Pancreas (tissue), 10 donors: ENCODE measurements at places on chromosomes 16 and 17.

GRCh38 chr16:78325468-78326352, 226.3 kb downstream of the WWOX start:
- no peak for DNase-seq
- H3K4me3 ChIP-seq: no peak overlapping the region
- no peaks in the 10 kb centered on the region for H3K27me3 ChIP-seq
- no peaks in the 10 kb centered on the region for H3K4me1 ChIP-seq
- no peaks in the 10 kb centered on the region for H3K36me3 ChIP-seq

DNA sequence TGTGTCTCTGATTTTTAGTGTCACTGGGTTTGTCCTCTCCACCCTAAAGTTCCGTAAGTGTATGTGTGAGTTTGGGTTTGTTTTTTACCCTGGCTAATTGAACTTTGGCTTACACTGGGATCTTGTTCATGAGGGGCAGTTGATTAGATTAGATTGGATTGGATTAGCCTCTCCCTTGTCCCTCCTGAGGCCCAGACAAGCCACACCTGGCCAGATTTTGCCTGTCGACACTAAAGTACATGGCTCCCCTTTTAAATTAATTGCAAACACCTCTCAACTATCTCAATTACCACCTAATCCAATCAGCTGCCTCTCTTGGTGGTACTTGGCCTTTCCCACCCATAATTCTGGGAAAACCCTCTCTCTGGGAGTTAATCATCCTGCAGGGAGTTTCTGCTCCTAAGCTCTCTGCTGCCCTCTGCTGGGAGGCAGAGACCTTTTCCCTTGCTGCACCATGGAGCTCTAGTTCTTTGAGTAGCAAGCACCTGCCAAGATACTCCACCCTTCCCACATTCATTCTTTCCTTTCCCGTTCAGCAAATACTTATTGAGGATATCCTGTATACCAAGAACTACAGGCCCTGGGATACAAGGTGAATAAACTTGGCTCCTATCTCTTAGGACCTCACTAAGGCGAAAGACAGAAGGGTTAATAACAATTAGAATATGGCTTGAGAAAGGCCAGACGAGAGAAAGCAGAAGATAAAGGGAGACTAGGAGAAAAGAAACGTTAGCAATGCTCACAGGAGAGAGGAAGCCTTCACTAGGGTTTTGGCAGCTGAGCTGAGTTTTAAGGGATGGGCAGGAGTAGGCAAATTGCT, 60.0 kb upstream of the MPHOSPH6 start:
- no peaks in the 10 kb centered on the region for H3K36me3 ChIP-seq
- H3K4me3 ChIP-seq: no peak overlapping the region
- no peaks in the 10 kb centered on the region for H3K4me1 ChIP-seq
- peak; percentile 77 for DNase-seq
- H3K27me3 ChIP-seq: no peaks in the 10 kb centered on the region

- no peak overlapping the region for H3K4me3 ChIP-seq
- H3K27me3 ChIP-seq: no peaks in the 10 kb centered on the region
- H3K27ac ChIP-seq: no peak overlapping the region
- DNase-seq: no peak
- no peaks in the 10 kb centered on the region for H3K4me1 ChIP-seq
These were observed 625.1 kb downstream of the HS3ST4 start for GRCh38 chr16:26316683-26317464.

GRCh38 chr16:20363191-20363590, 10.7 kb upstream of the UMOD start:
- no peak for DNase-seq
- no peak overlapping the region for H3K4me3 ChIP-seq
- H3K36me3 ChIP-seq: no peaks in the 10 kb centered on the region
- peaks cover 6% of the 10 kb centered on the region for H3K4me1 ChIP-seq
- H3K27ac ChIP-seq: no peak overlapping the region

DNA sequence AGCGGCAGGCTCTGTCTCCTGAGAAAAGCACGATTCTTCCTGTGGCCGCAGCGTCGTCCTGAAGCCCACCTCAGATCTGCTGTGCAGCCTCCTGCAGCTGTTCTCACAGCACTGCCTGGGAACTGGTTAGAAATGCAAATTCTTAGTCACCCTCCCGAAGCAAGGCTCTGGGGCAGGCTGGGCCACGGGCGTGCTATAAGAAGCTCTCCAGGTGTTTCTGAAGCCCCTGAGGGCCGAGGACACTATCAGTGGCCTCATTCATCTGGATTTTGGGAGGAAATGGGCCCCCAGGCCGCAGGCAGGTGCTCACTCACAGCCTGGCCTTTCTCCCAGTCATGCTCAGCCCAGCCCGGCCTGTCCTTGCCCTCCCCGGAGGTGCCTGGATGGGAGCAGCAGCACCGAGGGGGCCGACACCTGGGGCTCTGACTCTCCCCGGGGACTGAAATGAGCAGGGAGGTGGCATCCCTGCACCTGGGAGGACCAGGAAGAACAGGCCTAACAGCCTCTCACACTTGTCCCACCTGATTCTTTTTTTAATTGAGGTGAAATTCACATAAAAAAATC, 10.4 kb upstream of the NLRC3 start:
- H3K36me3 ChIP-seq: no peaks in the 10 kb centered on the region
- H3K27ac ChIP-seq: no peak overlapping the region
- no peak for DNase-seq
- H3K4me1 ChIP-seq: no peaks in the 10 kb centered on the region
- H3K27me3 ChIP-seq: no peaks in the 10 kb centered on the region
- no peak overlapping the region for H3K4me3 ChIP-seq
